Renal cortical epithelial cell (primary cell): ENCODE measurements at places on chromosomes 16 and 17. TPM values are rescaled to one million over a fixed set of nuclear protein-coding genes. Genes with fewer than 3 reads are reported as not detected.

DNA sequence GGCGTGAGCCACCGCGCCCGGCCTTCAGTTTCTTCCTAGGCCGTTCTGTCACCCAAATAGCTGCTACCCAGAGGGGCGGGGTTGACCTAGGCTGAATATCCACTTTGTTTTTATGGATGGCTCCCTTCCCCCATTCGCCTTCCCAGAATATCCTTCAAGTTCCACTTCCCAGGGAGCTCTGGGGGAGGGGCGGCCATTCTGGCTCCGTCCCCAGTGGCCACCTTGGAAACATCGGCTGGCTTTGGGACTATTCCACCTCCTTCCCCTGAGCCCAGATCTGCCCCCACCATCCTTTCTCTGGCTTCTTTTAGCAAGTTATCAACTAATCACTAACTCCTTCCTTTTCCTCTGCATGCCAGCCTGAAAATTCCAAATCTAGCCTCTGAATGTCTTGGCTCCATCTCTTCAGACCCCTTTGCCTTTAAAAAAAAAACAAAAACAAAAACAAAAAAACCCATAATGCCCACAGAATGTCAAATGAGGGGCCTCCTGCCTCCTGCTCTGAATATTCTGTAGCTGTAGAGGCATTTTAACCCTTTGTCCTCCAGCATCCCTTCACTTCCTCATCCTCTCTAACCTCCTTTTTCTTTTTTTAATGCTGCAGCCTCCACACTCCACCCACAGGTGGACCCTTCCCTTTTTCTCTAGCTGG lies 6.4 kb downstream of the ATP1B2 start:
- DNase-seq = peak; percentile 19

GRCh38 chr17:67784364-67785121 lies 40.8 kb upstream of the BPTF start:
- DNase-seq = no peak

DNA sequence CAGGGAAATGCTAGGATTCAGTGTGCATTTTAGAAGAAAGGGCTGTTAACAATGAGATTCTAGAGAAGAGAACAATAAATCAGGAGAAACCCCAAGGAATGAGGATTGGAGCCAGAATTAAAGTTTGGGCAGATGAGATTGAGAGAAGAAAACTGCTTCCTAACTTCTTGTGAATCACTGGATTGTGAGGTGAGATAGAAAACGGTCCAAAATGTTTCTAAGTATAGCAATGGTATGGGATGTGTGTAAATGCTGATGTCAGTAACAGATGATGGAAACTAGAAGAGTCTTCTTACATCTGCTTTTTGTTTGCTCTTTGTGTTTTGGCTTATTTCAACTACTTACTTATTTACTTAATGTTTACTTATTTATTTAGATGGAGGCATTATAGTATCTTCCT lies 123.0 kb downstream of the KCNJ2 start:
- DNase-seq = no peak

DNA sequence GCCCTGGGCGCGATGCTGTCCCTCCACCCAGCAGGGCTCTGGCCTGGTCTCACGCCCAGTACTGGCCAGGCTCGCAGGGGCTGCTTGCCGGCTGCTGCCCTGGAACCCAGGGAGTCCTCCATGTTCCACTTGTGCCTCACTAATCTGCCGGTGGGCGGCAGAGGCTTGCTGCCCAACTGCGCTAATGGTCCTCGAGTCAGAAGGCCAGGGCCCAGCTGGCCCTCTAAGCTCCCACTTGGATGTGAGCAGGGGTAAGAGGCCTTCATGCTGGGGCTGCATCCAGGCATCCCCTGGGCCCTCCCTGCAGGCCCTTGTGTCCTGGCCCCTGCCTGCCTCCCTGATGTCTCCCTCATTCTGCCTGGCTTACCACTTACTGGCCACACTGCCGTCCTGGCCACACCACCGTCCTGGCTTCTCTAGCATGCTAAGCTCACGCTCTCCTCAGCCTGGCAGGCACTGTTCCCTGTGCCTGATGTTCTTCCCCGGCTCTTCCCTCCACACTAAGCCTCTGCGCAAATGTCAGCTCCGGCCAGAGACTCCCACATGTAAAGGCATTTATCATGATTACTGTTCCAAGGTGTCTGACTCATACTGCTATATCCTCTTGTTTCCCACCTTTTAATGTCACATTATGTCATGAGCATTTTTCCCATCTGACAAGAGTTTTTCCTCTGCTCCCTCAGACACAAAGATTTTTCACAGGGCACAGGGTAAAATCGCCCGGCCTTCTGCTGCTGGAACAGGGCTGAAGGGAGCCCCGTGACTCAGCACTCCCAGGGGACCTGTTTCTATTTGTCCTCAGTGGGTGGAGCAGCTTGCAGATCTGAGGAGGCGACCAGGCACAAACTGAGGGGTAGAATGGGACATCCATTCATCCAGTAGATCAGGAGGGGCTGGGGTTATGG lies 15.9 kb downstream of the B9D1 start:
- DNase-seq = peak; percentile 39

DNA sequence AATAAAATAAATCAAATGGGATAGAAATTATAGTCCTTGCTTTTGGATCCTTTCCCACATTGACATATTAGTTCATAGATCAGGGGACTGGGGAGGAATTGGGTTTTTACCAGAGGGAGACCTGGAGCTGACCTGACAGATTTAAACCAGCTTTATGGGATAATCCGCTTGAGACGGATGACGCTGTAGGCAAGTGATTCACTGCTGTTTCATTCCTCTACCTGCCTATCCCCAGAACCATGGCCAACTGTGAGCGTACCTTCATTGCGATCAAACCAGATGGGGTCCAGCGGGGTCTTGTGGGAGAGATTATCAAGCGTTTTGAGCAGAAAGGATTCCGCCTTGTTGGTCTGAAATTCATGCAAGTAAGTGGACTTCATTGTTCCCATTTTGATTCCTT lies 2.1 kb downstream of the NME1 start:
- no peak for DNase-seq

- DNase-seq = no peak
These were observed 282.3 kb upstream of the TNRC6C start for GRCh38 chr17:77676237-77676661.

- DNase-seq = peak; percentile 79
These were observed 92.4 kb upstream of the HSBP1 start for GRCh38 chr16:83715217-83715920.

DNA sequence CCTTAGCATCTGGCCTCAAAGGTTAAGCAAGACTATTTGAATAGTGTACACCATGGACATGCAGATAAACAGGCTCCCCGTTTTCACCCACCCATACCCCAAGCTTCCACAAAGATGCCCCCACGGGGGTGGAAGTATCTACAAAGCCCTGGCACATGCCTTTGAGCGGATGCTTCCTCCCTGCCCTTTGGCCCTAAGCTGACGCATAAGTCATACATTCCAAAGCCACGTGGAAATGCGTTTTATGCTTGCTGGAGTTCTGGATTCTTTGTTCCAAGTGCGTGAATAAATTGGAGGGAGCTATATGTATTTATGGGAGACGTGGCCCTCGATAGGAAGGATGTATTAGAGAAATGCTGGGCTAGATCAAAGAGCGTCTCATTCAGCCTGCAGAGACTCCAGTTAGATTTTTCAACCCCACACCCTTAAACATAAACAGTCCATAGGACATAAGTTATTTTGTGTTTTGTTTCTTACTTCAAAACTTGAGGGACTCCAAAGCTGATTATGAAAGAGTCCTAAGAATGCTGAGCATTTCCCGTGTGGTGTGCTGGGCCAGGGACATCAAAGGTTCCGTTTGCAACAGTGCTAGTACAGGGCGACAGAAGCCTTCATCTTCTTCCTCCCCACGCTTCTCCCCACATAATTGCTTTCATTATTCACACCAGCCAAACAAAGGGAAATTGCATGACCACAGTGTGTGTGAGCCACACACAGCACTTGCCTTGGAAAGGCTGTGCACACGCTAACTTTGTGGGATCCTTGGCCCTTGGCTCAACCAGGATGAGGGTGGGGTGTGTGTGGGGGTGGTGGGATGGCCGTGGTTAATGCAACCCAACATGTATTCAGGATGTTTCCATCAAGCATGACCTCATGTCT lies 73.6 kb downstream of the WIPI1 start:
- DNase-seq = peak; percentile 58

- no peak for DNase-seq
These were observed 36.4 kb downstream of the MBTPS1 start for GRCh38 chr16:84080378-84080777.

Gene CTRB2
- total RNA-seq = not detected in 2 replicates

Gene IFI35
- total RNA-seq = 14.9 and 42.4 TPM in 2 replicates

Gene MYO15A
- 0.45 TPM in 1 of 2 replicates, not detected in the other for total RNA-seq

Gene SPN
- total RNA-seq = 0.05 TPM in 1 of 2 replicates, not detected in the other

Gene ITGA2B
- total RNA-seq = 0.60 TPM in 1 of 2 replicates, not detected in the other

Gene DCTN5
- 64.8 and 123 TPM in 2 replicates for total RNA-seq

Gene TSNAXIP1
- under 0.01 and 4.8 TPM in 2 replicates for total RNA-seq

Gene C16orf95
- total RNA-seq = 3.4 and 3.8 TPM in 2 replicates

Gene TADA2A
- 14.5 and 15.5 TPM in 2 replicates for total RNA-seq

Gene PHLPP2
- 8.3 and 12.5 TPM in 2 replicates for total RNA-seq
